COLO829 (cell line): ENCODE measurements at places on chromosomes 1 and 21.

DNA sequence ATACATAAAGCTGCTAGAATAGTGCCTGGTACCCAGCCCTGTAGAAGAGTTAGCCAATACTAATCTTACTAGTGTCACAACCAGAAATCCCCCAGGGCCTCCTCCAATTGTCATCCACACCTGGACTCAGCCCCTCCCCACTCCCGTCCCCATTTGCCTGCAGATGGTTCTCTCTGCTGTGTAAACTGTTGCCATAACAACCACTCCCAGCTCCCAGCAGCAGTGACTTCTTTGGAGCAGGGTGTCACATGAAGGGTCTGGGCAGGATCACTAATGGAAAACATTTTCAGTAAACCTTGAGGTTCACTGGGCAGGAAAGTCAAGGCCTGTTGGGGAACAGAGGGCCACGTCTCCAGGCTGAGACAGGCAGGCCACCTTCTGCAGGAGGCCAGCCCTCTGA, 126.0 kb upstream of the IPO9 start:
- no peak for DNase-seq

- DNase-seq: no peak
These were observed 2.0 kb downstream of the PI4KB start for GRCh38 chr1:151325231-151325630.

- no peak for DNase-seq
These were observed at the start of gene RAVER2 for GRCh38 chr1:64744492-64745180. Gene RAVER2 (plus strand): TSS chr1:64745075. CDS start chr1:64745173, 98 bp downstream.

DNA sequence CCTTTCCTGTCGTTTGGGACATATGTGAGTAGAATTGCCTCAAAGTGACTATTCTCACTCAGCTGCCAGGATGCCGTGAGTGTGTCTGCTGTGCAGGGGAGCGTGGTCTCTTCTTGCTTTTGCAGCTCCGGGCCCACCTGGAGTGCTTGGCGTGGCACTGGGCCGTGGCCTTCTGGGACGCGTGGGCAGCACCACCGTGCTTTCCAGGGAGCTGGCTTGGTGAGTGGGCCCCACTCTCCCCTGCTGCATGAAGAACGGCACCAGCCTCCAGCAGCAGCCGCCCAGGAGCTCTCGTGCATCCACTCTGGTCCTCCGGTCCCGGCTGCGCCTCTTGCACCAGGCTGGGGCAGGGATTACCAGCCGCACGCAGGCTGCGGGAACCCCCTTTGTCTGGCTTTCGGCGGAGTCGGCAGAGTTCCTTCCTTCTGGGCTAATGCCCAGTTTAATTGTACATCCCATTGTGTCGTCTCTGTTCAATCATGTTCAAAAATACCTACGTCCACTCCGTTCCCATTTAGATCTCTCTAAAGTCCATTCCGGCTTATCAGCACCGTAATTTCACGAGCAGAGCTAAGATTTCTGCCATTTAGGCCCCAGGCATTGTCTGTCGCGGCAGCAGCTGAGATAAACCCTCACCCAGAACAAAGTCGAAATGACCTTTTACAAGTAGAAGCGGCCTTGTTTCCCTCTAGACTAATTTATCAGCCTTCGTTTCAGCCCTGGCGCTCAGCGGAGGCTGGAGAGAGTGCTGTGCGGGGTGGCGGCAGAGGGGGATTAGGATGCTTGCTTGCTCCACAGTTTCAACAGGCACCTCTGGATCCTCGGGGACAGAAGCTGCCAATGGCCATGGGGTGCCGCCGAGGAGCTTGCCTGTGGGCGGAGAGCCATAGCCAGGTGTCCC, 129.6 kb downstream of the PRDM16 start:
- DNase-seq: no peak

DNA sequence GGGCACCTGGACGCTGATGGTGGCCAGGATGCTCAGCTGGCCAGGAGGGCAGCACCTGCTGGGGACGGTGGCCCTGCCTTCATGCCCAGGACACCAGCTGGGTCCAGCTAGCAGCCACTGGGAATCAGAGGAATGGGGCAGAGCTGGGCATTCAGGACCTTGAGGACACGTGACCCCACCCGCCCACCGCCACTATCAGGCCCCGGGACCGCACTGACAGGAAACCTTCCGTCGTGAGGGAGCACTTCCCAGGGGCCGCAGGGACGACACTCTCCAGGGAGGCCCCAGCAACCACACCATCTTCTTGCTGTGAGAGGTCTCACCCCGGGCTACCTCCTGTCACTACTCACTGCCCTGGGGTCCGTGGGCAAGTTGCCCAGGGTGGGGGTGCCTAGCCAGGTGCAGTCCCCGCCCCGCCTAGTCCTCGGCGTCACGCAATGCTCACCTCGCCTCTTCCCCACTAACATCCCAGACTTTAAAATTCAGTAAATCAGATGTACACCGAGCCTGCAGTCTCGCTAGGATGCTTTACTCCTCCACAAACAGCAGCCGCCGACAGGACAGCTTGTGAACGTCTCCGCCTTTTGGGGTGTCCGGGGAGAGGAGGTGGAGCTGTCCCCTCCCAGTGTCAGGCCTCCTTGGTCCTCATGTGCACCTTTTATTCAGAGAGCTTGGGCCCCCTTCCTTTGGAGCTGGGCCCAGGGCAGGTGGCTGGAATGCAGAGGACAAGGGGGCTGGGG, 4.9 kb downstream of the VWA1 start:
- no peak for DNase-seq

DNA sequence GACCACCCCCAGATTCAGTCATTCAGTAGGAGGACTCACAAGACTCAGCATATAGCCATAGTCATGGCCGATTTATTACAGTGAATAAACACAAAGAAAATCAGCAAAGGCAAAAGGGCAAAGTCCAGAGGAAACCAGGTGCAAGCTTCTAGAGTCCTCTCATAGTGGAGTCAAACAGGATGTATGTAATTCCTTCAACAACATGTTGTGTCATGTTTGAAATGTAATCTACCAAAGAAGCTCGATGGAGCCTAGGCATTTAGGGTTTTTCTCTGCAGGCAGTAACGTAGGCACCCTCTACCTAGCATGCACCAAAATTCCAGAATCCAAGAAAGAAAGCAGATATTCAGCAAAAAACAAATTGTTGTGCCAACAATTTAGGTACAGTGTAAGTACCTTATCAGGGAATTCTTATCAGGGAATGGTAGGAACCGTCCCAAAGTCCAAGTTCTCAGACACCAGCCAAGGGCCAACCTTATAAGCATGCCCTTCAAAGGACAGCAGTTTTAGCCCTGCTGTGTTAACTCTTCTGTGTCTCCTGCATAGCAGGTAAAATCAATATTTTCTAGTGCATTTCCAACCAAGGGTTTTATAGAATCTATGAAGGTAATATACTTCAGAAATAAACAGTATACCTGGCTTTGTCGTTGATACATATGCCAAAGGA, 16.1 kb upstream of the SLAMF6 start:
- no peak for DNase-seq

DNA sequence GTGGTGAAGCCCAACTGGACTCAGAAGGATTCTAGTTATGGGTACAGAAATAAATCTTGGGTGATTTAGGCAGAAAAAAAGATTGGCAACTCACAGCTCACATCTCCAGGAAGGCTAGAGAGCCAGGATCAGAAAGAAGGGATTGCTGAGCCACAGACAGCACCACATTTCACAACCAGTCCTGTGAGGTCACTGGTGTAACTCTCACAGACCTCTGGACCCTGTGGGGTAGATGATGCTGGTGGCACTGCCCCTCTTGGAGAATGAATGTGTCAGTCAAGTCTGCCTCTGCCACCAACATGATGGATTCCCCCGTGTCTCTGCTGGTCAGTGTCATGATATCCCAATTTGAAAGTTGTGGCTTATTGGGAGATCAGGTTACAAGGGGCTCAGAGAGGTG, 70.9 kb upstream of the HMCN1 start:
- DNase-seq: no peak

GRCh38 chr1:239178961-239179360, 207.4 kb upstream of the CHRM3 start:
- DNase-seq: no peak

- peak; percentile 66 for DNase-seq
These were observed 134.4 kb downstream of the S1PR1 start for GRCh38 chr1:101371259-101371658.
